Stimulated activated CD4-positive, alpha-beta T cell treated with anti-CD3 and anti-CD28 coated beads, TNF-alpha, amount 100 ng/mL, for 24 hours (primary cell): ENCODE measurements at places on chromosomes 13 and 19.

- DNase-seq: no peak
Observed at GRCh38 chr13:38223089-38223488, 126.6 kb upstream of the UFM1 start.

- no peak for DNase-seq
Observed at GRCh38 chr13:22126433-22127021, 455.7 kb downstream of the FGF9 start.

- no peak for DNase-seq
Observed at GRCh38 chr13:63696055-63696454, 2280.4 kb upstream of the PCDH20 start.

GRCh38 chr13:112903071-112903577, 65.9 kb upstream of the MCF2L start:
- DNase-seq: no peak

- DNase-seq: no peak
Observed at GRCh38 chr19:14402332-14403144, 16.6 kb downstream of the DDX39A start.

DNA sequence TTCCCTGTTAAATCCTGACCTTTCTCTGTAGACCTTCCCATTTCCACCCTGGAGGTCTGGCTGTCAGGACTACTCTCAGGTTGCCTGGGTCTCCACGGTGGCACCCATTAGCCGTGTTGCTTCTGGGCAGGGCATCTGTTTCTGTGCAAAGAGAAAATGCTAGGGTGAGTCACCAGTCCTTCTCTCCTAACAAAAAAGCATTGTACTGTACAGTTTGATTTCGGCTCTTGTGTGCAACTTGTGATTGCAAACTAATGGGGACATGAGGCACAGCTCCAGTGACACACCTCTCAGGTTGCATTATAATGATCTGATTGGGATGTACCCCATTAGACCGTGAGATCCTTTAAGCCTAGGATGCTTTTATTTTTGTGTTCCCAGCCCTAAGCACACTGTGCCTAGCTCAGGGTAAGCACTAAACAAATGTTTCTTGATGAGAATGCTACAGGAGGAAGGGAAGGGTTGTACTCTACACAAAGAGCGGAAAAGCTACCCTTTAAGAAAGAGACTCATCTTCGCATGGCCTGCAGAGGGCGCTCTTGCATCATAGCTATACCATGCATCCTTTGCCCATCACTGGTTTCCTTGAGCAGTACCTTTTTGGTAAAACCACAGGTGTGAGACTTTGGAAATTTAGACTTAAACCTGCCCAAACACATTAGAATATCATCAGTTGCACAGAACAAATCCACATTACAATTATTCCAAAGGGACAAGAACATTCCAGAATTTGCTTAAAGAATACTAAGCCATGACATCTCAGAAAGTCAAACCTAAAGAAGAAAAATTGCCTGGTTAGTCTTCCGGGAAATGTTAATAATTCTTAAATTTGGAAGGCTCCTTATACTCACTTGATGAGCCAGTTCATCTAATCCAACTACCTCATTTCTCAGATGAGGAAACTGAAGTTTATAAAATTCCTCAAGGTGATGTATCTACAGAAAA, 20.3 kb upstream of the TRIM13 start:
- DNase-seq: peak; percentile 70

DNA sequence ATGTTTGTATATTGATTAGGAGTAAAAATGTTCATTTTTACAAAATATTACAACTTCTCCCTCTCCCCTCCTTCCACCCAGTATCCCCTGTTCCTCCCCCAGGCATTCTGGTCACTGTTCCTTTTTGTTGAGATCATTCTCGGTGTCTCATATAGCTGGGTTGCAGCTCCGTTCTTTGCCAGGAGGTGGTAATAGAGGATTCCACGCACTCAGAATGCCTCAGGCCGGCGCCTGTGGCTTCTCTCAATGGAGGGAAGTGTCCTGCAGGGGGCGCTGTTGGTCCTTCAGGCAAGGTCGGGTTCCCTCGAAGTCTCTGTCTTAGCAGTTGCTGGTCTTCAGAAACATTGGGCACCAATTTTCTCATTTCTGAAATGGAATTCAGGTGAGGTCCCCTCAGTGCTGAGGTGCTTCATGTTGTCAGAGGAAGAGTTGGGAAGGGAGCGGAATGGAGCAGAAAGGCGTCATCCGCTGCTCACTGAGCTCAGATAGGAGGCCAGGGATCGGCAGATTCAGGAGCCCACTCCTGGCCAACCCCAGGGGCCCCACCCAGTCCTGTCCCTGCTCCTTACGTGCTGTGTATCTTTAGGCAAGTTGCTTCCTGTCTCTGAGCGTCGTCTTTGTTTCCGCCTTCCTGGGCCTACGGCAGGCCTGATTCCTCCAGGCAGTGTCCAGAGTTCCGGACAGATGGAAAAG, 10.3 kb upstream of the GARIN5A start:
- DNase-seq: peak; percentile 66

GRCh38 chr13:95243207-95243606, 58.0 kb downstream of the ABCC4 start:
- DNase-seq: no peak

GRCh38 chr13:37138926-37139325, 33.5 kb upstream of the CSNK1A1L start:
- no peak for DNase-seq

DNA sequence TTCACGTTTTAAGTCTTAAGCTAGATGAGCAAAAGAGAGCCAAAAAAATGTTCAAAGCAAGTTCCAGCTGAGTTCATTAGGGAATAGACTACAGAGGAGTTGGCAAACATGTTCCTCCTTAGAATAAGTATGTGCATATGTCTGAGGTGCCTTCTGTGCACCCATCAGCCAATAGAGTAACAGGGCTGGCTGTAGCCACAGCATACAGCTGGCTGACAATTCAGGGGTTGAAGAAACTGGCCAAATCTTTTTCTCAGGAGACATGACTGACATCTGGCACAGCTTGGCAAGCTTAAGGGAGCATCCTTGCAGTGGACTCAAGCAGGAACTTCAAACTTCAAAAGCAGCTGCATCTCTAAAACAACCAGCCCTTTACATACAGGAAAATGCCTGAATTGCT, 414.8 kb upstream of the PCDH20 start:
- DNase-seq: no peak

DNA sequence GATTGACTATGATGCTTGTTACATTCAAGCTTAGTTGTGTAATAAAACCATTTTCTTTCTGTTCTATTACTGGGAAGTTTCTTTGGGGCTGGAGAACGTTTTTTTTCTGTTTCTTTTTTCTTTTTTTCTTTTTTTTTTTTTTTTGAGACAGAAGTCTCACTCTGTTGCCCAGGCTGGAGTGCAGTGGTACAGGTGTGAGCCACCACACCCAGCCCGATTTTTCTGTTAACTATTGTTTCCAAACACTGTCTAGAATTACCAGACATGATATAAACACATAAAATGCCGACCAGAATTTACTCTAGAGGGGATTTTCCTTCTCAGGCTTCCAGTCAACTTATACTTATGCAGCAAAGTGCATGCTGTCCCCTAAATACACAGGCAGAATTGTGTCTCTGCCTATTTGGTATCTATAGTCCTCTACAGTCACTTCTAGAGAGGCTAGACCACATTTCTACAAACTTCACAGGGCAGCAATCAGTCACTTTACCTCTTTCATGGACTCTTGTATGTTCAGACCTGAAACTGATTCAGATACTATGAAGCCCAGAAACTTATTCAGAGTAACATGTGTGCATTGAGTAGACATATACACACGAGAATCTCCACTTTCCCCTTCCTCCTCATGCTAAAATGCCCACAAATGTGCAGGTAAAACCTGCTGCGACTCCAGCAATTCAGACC, 121.2 kb downstream of the ZNF737 start:
- no peak for DNase-seq

DNA sequence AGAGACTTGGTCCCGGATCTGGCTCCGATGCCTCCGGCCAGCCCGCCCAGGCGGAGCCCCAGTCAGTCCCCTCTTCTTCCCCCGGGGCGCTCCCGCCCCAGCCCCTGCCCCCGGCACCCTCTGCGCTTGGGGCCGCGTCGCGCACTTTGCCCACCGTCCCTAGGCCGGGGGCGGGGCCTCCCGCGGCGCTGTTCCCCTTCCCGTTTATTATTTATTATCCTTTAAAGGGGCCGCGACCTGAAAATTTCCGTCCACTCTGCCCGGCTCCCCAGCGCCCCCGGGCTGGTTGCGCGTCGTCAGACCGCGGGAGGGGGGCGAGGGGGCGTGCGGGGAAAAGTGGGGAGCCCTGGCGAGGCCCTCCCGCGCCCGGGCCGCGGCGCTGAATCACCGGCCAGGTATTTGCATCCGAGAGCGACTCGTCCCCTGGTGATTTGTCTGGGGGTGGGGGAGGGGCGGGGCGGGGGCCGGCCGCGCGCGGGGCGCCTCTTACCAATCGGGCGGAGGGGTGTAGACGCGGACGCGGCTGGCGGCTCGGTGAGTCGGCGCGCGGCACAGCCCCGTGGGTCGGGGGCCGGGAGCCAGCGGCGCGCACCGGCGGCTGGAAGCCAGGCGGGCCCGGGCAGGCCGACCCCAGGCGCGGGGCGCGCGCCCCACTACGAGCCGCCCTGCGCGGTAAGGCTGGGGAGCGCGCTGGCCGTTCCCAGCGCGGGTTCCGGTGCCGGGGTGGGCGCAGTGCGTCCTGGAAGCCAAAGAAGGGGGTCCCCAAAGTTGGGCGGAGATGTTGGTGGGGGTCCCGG, at the start of gene ARID3A:
TSS of gene ARID3A (plus strand) at position 510 of the 797 bp plus-strand sequence. CDS start 3,494 bp downstream, outside the sequence.
- no peak for DNase-seq

DNA sequence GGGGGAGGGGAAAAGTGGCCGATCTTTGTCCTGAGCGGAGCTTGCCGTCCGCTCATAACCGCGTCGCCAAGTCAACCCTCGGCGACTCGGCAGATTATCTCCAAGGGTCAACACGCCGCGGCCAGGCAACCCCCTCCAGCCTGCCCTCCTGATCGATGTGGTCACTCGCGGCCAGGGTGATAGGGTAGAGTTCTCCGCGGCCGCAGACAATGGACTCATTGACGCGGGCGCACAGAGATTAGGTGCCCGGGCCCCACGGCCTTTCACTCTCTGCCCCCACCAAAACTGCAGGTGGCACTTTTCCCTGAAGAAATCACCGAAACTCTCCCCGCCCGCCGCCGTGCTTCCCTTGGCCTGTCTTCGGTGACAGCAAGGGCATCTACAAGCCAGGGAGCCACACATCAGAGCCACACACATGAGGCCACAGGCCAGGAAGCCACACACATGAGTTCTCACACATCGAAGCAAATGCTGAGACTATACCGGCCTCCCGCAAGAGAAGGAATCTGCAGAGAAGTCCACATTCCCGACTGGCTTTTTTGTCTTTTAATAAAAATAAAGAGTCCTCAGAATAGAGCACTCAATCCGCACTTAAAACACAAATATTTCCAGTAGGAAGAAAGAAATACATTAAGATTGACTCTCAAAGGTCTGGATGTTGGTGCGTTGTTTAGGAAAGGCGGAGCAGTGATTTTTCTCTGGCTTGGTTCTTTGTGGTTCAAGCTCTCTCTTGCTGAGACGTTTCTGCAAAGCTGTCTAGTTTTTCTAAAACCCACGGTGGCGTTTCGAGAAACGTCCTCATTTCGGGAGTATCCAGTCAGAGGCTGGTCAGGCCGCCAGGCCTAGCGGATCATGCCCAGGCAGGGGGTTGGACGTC, 1.5 kb upstream of the PDX1 start:
- DNase-seq: no peak

DNA sequence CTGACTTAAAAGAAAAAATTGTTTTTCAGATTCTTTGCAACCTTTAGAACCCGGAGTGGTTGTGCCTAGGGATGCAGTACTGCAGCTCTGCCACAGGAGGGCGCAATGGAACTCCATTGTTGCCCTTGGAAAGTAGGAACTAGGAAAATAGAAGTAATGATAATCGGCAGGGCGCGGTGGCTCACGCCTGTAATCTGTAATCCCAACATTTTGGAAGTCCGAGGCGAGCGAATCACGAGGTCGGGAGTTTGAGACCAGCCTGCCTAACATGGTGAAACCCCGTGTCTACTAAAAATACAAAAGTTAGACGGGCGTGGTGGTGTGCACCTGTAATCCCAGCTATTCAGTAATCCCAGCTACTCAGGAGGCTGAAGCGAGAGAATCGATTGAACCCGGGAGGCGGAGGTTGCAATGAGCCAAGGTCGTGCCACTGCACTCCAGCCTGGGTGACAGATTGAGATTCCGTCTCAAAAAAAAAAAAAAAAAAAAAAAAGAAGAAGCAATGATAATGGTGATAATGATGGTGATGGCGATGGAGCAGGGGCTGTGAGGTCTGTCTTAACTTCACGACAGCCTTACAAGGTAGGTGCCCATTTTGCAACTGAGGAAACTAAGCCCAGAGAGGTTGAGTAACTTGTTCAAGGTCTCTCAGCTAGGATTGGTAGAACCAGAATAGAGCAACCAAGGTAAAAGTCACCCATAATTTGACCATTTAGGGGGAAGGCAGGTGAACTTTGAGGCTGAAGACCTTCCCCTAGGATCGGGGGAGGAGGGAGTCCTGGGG, 5.5 kb upstream of the ADAMTS10 start:
- peak; percentile 61 for DNase-seq

- no peak for DNase-seq
Observed at GRCh38 chr13:30308548-30308947, 1.2 kb upstream of the KATNAL1 start.

DNA sequence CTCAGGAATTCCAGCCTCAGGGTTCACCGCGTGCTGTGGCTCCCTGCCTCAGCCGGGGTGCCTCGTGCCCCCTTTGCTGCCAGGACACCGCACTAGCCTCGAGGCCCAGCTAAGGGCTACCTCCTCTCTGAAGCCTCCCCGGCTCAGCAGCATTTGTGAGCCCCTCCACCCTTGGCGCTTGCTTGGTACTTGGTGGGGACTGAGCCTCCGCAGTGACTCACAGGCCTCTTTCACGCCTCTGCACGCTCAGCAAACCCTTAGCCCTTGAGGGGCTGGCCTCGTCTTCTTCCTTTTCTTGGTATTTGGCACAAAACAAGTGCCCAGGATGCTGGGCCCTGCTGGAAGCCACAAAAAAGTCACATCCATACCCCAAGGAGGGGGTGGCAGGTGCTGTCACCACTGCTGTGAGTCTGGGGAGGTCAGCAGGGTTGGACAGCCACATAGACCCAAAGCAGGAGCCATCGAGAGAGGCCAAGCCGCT, 85.4 kb upstream of the TM9SF2 start:
- peak; percentile 61 for DNase-seq

- no peak for DNase-seq
Observed at GRCh38 chr13:49893591-49893990, 42.5 kb downstream of the SPRYD7 start.

GRCh38 chr19:30555075-30555790, 183.0 kb downstream of the ZNF536 start:
- no peak for DNase-seq

DNA sequence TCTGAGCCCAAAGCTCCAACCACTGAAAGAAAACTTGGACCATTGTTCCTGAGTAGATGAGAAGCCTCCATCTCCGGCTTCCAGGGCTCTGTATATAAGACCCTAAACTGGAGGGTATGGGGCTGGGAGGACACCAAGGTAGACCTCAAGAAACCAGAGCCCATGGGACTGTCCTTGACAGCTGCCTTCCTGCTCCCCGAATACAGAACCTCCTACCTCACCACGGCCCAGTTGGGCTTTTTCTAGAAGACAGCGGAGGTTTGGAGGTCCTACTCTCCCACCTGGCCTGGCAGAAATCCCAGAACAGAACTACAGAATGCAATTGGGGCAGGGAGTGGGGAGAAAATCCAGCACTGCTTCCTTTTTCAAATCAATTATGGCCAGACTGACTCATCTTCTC, 177.3 kb upstream of the ZNF507 start:
- DNase-seq: no peak

GRCh38 chr19:2841855-2842574, 740 bp downstream of the ZNF555 start:
- DNase-seq: no peak
